Stimulated activated naive CD8-positive, alpha-beta T cell treated with anti-CD3 and anti-CD28 coated beads, Interleukin-15, amount 100 ng/mL, for 72 hours (primary cell): ENCODE measurements at places on chromosomes 4 and X.
A peak's percentile ranks its signal among the peaks of the same experiment; 100 is the strongest.

DNA sequence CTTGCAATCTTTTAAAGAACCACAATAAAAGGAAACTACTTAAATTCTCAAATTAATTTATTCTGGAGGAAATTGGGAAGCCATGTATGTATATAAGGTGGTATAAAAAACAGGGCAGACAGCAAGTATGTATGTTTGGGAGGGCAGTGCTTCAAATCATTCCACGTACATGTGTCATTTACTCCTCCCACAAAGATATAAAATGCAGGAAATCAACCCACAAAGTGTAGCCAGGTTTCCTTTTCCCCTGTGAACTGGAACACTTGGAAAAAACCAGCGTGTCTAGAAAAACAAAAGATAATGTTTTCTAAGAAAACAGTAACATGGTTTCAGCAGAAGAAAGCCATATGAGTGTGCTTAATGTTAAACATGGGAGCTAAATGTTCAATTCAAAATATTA, 156.7 kb upstream of the FAM47A start:
- no peak for DNase-seq

GRCh38 chr4:118225511-118225910, 127.3 kb downstream of the PRSS12 start:
- DNase-seq = no peak

- no peak for DNase-seq
Measured at GRCh38 chr4:38930707-38931106, 63.1 kb downstream of the FAM114A1 start.

DNA sequence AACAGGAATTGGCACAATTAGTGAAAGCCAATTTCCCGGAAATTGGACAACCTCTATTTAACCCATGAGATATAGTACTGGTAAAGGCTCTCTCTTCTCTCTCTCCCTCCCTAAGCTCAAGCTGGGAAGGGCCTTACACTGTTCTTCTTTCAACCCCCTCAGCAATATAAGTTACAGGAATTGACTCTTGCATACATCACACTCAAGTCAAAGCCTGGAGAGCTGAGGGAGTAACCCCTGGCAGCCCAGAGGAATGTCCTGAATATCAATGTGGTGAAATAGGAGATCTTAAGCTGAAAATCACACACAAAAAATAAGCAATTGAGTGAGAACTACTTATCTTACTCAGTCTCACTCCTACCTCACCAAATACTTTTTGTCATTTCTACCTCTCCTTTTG, 186.9 kb upstream of the SPOCK3 start:
- DNase-seq = no peak

- no peak for DNase-seq
Measured at GRCh38 chrX:48580662-48581061, 6.4 kb downstream of the RBM3 start.

DNA sequence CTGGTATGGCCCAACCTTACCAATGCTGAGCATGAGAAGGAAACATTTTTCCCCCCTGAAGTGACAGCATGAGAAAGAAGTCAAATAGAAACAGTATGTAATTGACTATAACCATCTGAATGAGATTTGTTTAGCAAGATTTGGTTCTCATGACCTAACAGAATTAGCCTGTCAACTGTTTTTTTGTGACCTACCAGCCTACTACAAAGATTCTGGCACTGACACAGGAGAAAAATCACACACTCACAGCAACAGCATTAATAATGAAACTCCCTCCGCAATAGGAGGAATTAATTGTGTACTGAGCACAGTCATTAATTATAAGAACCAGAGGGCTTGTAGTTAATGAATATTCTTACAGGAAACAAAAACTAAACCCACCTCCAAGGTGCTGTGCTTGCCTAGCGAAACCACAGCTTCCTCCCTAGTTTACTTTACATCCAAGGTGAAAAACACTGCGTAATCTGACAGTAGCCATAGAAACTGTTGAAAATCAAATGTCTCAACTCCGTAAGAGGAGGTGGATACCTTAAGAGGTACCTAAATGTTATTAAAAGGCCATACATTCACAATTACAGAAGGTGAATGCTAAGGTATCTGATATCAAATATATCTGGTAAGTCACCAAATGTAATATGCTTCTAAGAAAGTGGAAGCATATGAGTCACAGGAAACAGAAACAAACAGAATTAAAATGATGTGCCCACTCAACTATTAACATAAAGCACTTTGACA, 34.9 kb downstream of the MMRN1 start:
- peak; percentile 11 for DNase-seq

GRCh38 chrX:131565909-131566308, 22.0 kb downstream of the OR13H1 start:
- DNase-seq = no peak

DNA sequence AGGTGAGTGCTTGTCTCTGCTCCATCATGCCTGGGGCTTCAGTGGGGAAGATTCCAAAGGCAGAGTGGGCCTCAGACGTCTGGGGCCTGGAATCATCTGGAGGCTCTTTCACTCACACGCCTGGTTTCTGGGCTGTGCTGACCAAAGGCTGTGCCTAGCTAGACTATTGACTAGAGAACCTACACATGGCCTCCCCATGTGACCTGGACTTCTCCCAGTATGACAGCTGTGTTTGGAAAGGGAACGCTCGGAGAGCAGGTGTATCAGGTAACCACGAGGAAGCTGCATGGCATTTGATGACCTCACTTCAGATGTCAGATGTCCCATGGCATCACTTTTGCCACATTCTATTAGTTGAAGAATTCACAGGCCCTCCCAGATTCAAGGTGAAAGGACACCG, 51.0 kb downstream of the ADGRL3 start:
- no peak for DNase-seq

GRCh38 chrX:33607042-33607595, 395.8 kb upstream of the DMD start:
- no peak for DNase-seq

GRCh38 chr4:157527954-157528353, 307.4 kb downstream of the GRIA2 start:
- no peak for DNase-seq

DNA sequence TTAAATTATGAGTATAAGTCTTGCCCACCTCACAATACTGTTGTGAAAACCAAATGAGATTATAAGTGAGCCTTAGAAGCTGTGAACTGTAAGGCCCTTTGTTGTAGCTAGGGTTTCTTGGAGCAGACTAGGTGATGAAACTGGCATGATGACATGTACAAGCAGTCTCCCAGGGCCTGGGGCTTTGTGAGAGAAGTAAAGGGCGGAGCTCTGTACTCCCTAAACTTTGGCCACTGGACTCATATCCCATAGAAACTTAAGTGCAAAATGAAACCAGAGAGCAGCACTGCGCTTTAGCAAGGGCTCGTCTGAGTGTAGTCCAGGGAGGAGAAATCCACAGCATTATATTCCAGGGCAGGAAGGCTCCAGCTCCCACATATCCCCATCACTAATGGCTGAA, 385.6 kb upstream of the FGF16 start:
- no peak for DNase-seq

- DNase-seq = no peak
Measured at GRCh38 chrX:18889346-18890048, 94.4 kb downstream of the PHKA2 start.

DNA sequence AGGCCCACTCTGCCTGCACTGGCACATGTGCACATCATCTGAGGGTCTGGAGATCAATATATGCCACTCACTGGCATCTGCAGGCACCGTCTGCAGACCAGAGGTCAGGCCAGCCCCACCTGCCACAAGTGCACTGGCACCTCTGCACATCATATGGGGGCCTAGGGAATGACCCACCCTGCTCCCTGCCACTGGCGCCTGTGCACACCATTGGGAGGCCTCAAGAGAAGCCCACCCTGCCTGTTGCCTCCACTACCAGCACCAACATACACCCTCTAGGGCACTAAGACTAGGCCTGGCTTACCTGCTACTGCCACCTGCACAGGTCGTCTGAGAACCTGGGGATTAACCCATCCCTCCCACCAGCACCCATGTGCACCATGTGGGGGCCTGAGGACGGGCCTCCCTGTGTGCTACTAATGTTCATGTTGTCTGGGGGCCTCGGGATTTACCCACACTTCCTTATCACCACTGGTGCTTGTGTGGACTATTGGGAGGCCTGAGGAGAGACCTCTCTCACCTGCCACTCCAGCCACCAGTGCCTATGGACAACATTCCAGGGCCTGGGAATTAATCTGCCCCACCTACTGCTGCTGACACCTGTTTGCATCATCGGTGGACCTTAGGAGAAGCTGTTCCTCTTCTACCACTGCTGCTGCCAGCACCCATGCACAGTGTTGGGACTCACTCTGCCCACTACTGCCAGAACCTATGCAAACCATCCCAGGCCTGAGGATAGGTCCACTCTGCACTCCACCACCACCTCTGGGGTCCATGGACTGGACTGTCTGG, 113.7 kb downstream of the REELD1 start:
- DNase-seq = no peak

DNA sequence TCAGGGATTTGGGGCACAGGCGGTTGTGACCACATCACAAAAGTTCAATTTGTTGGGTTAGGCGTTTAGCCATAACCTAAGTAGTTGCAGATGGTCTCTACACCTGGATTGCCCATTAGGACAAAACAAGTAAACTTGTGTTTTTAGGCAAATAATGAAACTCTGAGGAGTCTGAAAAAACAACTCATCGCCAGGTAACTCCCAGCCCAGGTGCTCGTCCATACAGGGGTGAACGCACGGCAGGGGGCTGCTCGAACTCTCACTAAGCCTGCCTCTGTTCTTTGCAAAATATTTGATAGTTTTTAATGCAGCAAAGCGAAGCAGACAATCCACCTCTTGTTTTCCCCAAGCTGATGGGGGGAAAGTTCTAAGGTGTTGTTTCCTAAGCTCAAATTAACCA, 559 bp upstream of the RHOH start:
- DNase-seq = no peak

DNA sequence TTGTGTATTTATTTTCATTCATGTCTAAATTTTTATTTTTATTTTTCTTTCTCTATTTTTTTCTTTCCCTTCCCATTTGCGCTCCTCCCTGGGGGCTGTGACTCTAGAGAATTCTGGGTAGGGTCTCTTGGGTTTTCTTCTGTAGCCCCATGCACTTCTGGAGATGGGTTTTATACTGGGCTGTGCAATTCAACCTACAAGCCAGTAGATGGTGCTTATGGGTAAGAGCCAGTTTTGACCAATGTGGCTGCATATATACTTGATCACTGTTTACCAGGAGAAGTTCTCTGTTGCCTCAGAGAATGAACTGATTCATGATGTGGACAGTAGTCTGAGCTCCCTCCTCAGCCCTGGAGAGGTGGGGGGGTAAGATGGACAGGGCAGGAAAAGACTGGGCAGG, 614.6 kb downstream of the PCDH19 start:
- no peak for DNase-seq

DNA sequence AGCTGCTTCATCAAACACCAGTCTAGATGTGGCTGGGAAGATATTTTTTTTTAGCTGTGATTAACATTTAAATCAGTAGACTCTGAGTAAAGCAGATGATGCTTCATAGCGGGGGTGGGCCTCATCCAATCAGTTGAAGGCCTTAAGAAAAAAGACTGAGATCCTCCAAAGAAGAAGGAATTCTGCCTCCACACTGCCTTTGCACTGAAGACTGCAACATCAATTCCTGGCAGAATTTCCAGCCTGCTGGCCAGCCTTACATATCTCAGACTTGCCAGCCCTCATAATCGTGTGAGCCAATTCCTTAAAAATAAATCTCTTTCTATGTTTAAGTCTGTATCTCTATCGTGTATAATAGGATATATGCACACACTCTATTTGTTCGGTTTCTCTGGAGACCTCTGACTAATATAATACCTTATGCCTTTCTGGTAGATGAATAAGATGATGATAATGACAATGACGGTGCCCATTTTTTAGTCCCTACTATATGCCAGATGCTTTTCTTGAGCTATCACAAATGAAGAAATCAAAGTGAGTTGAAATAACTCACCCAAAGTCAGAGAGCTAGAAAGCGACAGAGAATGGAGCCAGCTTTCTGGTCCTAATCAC, 66.1 kb upstream of the SOD3 start:
- no peak for DNase-seq

DNA sequence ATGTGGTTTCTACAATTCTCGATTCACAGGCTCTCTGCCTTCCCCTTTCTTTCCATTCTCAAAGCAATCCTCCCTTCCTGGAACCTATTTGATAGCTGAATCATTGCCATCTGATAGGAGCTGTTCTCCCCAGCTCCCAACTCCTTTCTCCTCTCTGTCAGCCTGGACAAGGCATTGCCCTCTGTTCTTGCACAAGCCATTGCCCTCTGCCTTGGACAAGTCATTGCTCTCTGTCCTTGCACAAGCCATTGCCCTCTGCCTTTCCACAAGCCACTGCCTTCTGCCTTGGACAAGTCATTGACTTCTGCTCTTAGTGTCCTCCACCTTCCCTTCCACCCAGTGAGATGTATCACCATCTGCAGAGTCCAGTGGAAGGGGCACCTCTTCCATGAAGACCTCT, 256.1 kb upstream of the STS start:
- no peak for DNase-seq

- no peak for DNase-seq
Measured at GRCh38 chr4:54643172-54643571, 14.6 kb upstream of the KIT start.

DNA sequence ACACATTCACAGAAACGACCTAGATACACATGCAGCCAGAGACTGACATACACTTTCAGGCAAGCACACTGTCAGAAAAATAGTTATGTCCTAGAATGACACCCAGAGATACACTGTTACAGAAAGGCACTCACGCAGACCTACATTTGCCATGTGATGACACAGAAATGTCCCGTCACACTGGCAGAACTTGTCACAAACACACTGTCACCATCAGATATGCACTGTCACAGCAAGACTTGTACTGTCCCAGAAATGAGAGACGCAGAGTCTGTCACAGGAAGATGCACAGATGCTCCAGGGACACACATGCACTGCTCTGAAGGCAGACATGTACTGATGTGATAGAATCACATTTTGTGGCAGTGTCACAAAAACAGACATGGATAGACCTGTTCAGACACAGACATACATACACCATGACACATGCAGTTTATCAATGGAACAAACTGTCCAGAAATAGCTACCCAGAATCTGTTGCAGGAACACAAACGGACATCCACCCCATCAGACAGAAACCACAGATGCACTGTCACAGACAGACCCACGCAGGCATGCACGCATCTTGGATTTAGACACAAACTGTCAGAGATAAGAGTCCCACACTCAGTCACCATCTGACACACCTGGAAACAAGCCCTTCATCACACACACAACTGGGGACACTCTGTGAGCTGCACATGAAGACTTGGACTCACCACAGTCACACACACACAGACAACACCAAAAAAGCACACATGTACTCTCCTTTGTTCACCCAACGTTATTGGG, 1.3 kb upstream of the PIM2 start:
- no peak for DNase-seq

DNA sequence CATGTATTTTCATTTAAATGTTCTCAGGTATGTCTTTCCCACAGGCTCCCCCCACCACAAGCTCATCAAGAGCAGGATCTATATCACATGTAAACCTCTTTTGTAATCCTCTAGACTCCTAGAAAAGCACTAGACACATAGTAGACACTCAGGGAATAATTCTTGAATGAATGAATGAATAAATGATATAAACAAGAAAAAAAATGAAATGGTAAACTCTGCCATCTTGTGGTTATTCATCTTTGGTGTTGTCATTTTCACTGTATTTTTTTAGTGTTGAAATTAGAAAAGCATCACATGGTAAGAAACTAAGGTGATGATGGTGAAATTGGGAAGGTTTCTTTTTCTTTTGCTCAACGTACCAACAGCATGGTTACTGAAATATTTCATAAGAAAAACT, 34.2 kb upstream of the C1GALT1C1 start:
- no peak for DNase-seq
